Aorta (tissue), 5 donors: ENCODE measurements at places on chromosomes 6 and 20. TPM values are rescaled to one million over a fixed set of nuclear protein-coding genes. Genes with fewer than 3 reads are reported as not detected.

- no peaks in the 10 kb centered on the region for H3K27me3 ChIP-seq
- no peaks in the 10 kb centered on the region for H3K36me3 ChIP-seq
- H3K27ac ChIP-seq, result no peak overlapping the region
- DNase-seq, result no peak
Measured at GRCh38 chr6:159490298-159490937, 202.6 kb downstream of the SOD2 start.

DNA sequence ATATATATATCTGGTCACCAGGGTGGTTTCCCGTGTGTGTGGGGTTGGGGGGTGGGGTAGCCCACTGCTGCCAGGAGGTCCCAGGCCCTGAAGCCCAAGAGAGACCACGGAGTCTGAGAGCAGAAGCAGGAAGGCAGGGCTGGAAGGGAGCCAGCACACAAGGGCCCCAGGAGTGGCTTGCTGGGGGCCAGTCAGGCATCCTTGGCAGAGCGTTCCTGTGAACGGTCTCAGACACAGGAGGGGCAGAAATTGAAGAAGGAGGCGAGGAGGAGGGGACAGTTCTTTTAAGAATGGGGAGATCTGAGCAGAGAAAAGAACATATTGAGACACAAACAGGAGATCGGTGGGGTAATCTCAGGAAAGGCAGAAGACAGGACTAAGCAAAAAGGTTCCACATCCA, 1.9 kb upstream of the EBF4 start:
- no peak for DNase-seq
- no peak overlapping the region for H3K27ac ChIP-seq
- no peak overlapping the region for H3K4me3 ChIP-seq
- H3K27me3 ChIP-seq, result no peaks in the 10 kb centered on the region

DNA sequence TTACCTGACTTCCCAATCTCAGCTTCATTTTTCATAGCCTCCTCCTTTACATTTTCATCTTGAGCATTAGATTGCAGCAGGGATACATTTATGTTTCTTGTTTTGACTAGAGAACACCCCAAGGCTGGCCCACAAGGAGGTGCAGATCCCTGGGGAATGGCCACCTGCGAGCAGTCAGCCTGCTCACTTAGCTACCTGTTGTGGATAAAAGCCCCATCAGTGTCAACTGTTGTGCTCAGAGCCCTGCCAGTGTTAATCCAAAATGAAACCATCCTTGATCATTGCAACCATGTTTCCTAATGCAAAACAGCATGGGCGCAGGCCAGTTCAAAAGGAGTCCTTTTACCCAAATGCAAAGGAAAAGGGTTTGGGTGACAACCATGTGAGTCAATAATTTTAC, 50.8 kb downstream of the CNR1 start:
- H3K4me3 ChIP-seq, result no peak overlapping the region
- no peak for DNase-seq
- H3K4me1 ChIP-seq, result no peaks in the 10 kb centered on the region

- H3K36me3 ChIP-seq, result no peaks in the 10 kb centered on the region
- H3K27me3 ChIP-seq, result no peaks in the 10 kb centered on the region
- no peak overlapping the region for H3K27ac ChIP-seq
- no peak overlapping the region for H3K4me3 ChIP-seq
Measured at GRCh38 chr6:148864941-148865340, 118.1 kb downstream of the UST start.

- no peaks in the 10 kb centered on the region for H3K36me3 ChIP-seq
- no peak for DNase-seq
- no peak overlapping the region for H3K27ac ChIP-seq
- H3K4me1 ChIP-seq, result no peaks in the 10 kb centered on the region
Measured at GRCh38 chr20:49742948-49743347, 29.3 kb upstream of the B4GALT5 start.

DNA sequence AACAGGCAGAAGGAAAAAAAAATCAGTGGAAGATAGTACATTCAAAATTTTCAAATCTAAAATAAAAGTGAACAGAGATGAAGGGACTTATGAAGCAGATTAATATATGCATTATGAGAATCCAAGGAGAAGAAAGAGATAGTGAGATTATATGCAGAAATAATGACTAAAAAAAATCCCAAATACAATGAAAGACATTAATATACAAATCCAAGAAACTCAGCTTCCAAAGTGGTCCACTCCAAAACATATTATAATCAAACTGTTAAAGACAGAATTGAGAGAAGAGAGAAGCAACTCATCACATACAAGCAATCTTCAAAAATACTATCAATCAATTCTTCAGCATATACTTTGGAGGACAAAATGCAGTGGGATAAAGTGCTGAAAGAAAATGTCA, 73.5 kb upstream of the CARMIL1 start:
- no peaks in the 10 kb centered on the region for H3K27me3 ChIP-seq
- no peak overlapping the region for H3K27ac ChIP-seq
- H3K4me1 ChIP-seq, result no peaks in the 10 kb centered on the region
- H3K36me3 ChIP-seq, result no peaks in the 10 kb centered on the region
- no peak for DNase-seq
- no peak overlapping the region for H3K4me3 ChIP-seq

DNA sequence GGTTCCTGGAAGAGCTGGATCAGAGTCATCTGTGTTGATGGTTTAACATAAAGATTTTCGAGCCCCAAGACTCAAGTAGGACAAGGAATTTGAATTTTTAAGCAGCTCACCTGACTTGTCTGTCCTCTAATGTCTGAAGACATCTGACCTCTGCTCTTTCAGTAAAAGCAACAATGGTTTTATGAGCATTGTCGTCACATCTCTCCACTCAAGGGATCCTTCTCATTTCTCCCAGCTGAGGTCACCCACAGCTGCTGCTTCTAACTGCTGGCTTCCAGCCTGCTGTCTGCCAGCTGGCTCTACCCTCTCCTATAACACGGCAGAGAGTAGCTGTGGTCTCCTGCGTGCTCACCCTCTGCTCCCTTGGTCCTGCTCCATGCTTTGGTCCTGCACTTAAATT, 24.7 kb upstream of the HDAC2 start:
- DNase-seq, result peak; percentile 82
- no peak overlapping the region for H3K27ac ChIP-seq
- H3K36me3 ChIP-seq, result no peaks in the 10 kb centered on the region
- H3K4me1 ChIP-seq, result peaks cover 2% of the 10 kb centered on the region

GRCh38 chr6:149065658-149066556, 251.6 kb upstream of the TAB2 start:
- H3K4me1 ChIP-seq, result peaks cover 3% of the 10 kb centered on the region
- no peaks in the 10 kb centered on the region for H3K36me3 ChIP-seq
- no peak for DNase-seq
- H3K27me3 ChIP-seq, result no peaks in the 10 kb centered on the region
- no peak overlapping the region for H3K4me3 ChIP-seq

DNA sequence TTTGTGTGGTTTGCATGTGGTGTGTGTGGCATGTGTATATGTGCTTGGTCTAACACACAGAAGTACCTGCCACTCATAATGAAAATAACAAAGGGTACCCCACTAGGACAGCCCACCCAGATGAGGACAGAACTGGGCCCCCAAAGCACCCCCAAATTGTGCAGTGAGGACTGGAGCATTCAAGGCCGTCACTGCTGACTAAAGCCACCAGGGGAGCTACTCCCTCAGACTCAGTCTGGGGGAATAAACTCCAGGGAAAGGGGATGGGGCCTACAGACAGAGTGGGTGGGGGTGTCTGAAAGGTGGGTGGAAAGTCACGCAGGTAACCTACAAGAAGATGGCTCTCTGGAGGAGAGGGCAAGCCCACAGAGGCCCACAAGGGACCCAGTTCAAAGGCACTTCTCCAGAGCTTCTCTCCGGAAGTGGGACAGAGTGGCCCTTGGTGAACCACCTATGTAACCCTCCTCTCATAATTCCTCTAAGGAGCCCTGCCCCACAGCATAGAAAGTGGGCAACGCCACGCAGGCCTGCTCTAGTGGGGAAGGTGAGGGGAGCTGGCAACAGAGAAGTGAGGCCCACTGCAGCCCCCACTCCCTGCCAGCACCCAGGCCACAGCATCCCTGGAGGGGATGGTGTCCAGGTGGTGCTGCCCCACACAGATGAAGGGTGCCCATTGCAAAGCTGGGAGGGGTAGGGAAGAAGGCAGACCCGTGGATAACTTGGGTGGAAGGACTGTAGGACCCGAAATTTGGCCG, 122.8 kb upstream of the MAFB start:
- DNase-seq, result no peak
- no peaks in the 10 kb centered on the region for H3K4me1 ChIP-seq
- no peak overlapping the region for H3K4me3 ChIP-seq
- no peak overlapping the region for H3K27ac ChIP-seq
- no peaks in the 10 kb centered on the region for H3K36me3 ChIP-seq
- no peaks in the 10 kb centered on the region for H3K27me3 ChIP-seq

DNA sequence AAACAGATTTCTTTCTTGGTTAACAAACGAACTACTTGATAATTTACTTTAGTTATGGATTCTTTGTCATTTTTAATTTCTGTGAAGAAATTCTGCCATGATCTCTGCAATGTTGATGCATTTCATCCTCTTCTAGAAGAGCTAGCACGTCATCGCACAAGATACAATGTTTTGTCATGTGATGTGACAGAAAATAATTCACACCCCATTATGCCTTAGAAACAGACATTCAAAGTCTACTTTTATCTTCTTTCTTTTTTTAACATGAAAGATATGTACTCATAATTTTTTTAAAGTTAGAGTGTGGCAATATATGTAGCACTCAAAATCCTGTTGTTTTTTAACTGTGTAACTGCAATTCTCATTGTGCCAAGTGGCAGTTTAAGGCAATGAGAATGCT, 39.6 kb upstream of the NELFCD start:
- no peaks in the 10 kb centered on the region for H3K27me3 ChIP-seq
- no peaks in the 10 kb centered on the region for H3K4me1 ChIP-seq
- H3K27ac ChIP-seq, result no peak overlapping the region
- no peaks in the 10 kb centered on the region for H3K36me3 ChIP-seq

DNA sequence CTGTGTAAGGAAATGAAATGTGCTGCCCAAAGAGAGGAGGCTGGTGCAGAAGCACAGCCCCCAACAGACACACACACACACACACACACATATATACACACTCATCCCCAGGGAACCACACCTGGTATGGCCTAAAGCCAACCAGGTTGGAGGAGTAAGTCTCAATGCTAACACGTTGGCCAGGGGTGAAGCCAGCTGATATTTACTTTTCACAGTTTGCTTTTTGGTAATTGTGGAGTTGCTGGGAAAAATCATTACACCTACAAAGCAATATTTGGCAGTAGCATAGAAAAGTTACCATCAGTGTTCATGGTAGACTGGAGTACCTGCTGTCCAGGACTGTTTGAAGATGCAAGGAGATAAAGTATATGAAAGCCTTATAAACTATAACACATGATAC, 50.3 kb upstream of the NAA20 start:
- no peak for DNase-seq
- no peak overlapping the region for H3K27ac ChIP-seq
- peaks cover 4% of the 10 kb centered on the region for H3K36me3 ChIP-seq
- no peak overlapping the region for H3K4me3 ChIP-seq
- no peaks in the 10 kb centered on the region for H3K27me3 ChIP-seq

DNA sequence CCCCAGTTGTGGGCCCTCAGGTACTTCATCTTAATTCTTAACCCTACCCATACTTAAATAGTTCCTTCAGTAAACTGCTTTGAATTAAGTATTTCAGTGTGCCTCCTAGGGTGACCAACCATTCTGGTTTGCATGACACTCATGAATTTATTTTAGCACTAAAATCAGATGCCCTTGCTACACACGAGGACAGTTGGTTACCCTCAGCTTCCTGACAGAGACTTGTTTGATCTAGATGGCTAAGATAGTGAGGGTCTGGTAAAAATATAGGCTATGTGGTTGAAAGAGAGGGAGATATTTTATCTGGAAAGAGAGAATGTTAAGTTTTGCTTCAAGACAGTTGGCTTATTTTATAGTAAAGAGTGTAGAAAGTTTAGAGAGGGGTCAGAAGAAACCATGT, 10.6 kb downstream of the PGK2 start:
- no peak overlapping the region for H3K27ac ChIP-seq
- no peaks in the 10 kb centered on the region for H3K27me3 ChIP-seq
- no peaks in the 10 kb centered on the region for H3K4me1 ChIP-seq
- H3K36me3 ChIP-seq, result no peaks in the 10 kb centered on the region
- no peak for DNase-seq

- peak overlapping the region; percentile 82 for H3K27ac ChIP-seq
- H3K27me3 ChIP-seq, result no peaks in the 10 kb centered on the region
- H3K36me3 ChIP-seq, result no peaks in the 10 kb centered on the region
- no peaks in the 10 kb centered on the region for H3K4me1 ChIP-seq
- H3K4me3 ChIP-seq, result no peak overlapping the region
- peak; percentile 85 for DNase-seq
Measured at GRCh38 chr20:51541189-51542032, 1.1 kb downstream of the NFATC2 start.

DNA sequence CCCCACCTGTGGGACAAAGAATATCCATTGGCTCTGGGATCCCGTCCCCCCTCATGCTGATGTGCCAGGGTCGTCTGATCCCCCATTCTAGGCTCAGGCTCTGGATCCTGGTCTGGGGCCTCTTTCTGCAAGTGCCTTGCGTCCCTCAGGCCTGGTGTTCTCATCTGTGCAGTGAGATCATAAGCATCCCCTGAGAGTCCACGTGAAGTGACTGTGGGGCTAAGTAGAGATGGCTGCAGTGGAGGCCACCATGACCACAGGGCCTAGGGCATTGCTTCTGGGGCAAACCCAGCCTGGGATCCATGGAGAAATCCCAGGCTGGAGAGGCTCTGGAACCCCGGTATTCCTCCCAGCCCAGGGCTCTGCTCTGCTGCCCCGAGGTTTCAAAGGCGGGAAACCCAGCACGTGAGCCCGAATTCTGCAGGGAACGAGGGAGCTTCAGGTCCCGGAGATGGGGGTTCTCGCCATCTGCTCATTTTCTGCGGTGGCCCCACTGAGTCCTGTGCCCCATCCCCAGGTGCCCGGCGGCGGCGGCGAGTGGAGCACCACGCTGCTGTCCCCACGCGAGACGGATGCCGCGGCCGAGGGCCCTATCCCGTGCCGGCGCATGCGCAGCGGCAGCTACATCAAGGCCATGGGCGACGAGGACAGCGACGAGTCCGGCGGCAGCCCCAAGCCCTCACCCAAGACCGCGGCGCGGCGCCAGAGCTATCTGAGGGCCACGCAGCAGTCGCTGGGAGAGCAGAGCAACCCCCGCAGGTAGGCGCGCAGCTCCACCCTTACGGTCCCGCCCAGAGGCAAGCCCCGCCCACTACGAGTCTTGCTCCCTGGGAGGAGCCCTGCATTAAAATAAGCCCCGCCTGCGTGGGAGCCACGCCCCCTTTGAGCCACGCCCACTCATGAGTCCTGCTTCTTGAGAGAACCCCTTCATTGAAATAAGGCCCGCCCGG, 105.5 kb upstream of the MYL9 start:
- H3K36me3 ChIP-seq, result no peaks in the 10 kb centered on the region
- no peaks in the 10 kb centered on the region for H3K4me1 ChIP-seq
- H3K27ac ChIP-seq, result no peak overlapping the region
- peak; percentile 93 for DNase-seq
- H3K27me3 ChIP-seq, result no peaks in the 10 kb centered on the region

GRCh38 chr6:142008016-142008735, 124.5 kb upstream of the GJE1 start:
- no peak overlapping the region for H3K4me3 ChIP-seq
- no peaks in the 10 kb centered on the region for H3K4me1 ChIP-seq
- no peak overlapping the region for H3K27ac ChIP-seq
- H3K36me3 ChIP-seq, result no peaks in the 10 kb centered on the region
- H3K27me3 ChIP-seq, result no peaks in the 10 kb centered on the region

IRF4 gene
- 3.8 TPM for total RNA-seq

C6orf52 gene
- total RNA-seq, result 0.66 TPM

SIRPD gene
- total RNA-seq, result 0.30 TPM

CENPW gene
- total RNA-seq, result 5.6 TPM

OPN5 gene
- total RNA-seq, result not detected

MRAP2 gene
- total RNA-seq, result 65.1 TPM

DNMT3B gene
- 1.9 TPM for total RNA-seq

MUC21 gene
- not detected for total RNA-seq

KCNK17 gene
- total RNA-seq, result 10.4 TPM

NNAT gene
- 2.6 TPM for total RNA-seq
